Renal cortex interstitium (tissue), 15 donors: ENCODE measurements at places on chromosomes 1 and 21. TPM values are rescaled to one million over a fixed set of nuclear protein-coding genes. Genes with fewer than 3 reads are reported as not detected.

AKNAD1 gene
- not detected for polyA plus RNA-seq

C4BPB gene
- polyA plus RNA-seq, result 0.29 TPM

DDAH1 gene
- 126 TPM for polyA plus RNA-seq

DNA sequence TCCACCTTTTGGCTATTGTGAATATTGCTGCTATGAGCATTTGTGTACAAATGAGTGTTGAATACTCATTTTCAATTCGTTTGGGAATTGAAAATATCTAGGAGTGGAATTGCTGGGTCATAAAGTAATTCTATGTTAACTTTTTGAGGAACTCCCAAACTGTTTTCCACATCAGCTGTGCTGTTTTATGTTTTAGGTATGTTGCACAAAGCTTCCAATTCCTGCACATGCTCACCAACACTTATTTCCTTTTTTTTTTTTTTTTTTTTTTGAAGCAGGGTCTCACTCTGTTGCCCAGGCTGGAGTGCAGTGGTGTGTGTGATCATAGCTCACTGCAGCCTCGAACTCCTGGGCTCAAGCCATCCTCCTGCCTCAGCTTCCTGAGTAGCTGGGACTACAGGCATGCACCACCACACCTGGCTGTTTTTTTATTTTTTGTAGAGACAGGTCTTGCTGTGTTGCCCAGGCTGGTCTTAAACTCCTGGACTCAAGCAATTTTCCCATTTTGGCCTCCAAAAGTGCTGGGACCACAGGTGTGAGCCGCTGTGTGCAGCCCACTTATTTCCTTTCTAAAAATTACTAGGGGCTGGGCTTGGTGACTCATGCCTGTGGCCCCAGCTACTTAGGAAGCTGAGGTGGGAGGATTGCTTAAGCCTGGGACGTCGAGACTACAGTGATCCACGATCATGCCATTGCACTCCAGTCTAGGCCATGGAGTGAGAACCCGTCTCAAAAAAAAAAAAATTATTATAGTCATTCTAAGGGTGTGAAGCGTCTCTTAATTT lies 33.4 kb downstream of the TMCC2 start:
- DNase-seq, result no peak

GRCh38 chr1:64678366-64678765 lies 66.5 kb upstream of the RAVER2 start:
- DNase-seq, result no peak

DNA sequence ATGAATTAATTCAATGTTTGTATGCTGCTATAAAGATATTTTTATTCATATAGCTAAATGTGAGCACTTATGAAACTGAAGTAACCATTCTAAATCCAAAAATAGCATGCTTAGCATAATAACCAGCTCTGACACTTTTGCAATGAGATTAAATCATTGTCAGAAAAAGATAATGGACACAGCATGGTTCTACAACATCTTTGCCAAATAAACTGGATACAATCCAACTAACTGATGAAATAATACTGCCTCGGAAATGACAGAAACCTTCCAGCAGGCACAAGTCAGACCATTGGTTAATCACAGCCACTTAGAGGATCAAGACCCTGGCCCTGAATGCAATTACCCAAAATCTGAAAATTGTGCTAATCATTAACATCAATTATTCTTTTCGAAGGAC lies 592.7 kb upstream of the ADGRL4 start:
- DNase-seq, result no peak

GRCh38 chr1:62415687-62416086 lies 21.2 kb upstream of the USP1 start:
- DNase-seq, result no peak

DNA sequence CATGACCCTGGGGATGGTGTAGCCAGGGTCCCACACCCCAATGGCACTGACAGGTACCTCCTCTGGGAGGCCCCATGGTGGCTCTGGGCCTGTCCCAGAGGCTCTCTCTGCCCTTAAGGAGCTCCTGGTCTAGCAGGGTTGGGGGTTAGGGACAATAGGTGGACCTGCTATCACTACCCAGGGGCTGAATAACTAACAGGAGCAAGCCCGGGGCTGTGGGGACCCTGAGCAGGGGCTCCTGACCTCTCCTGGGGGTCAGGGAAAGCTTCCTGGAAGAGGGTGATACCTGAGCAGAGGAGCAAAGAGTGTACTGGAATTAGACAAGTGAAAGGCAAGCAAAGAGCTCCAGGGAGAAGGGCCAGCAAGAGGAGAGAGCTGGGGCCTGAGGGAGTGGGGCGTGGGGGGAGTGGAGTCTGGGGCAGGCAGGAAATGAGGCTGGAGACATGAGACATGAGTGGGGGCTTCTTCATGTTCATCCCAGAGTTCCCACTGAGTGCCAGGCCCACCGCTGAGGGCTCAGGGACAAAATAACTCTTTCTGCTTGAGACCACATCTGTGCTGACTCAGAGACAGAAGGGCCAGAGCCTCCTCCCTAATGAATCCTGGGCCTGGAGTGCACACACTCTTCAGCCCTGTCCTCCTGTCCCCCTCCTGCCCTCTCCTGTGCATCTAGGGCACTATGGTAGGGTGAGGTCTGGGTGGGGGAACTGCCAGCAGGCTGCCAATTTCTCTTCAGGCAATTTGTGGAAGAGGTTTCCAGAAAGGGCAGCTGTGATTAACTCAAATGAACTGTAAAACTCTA lies 517.6 kb downstream of the PTPRU start:
- no peak for DNase-seq

- DNase-seq, result no peak
These were observed 98.8 kb downstream of the LBR start for GRCh38 chr1:225329041-225329440.
